ENCODE measurements at places on chromosomes 5 and 9.

DNA sequence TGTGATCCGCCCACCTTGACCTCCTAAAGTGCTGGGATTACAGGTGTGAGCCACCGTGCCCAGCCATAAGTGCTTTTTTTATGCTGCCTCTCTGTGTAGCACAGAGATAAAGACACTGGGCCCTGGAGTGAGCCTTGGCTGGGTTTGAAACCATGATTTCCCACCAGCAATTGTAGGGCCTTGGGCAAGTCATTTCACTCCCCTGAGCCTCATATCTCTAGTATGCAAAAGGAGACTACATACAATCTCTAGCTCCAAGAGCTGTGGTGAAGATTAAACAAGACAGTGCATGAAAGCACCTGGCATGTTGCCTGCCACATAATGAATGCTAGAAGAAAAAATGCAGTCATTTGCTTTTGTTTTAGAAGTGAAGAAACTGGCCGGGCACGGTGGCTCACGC lies 3.9 kb downstream of the FABP6 start:
- DNase-seq = no peak

DNA sequence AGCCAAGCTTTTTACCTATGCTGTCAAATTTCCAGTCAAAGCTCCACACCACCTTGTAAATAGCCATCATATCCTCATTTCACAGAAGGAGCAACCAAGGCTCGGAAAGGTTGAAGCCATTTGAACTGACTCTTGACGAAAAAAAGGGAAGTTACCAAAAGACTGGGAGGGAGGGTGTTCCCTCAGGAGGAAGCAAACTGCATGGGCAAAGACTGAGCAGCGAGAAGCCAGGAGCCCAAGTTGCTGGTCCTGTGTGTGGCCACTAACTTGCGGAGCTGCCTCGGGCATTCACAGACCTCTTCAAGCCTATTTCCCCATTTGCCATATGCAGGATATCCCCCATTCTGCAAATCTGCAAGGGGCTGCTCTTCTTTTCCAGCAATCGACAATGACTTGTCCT lies 37.4 kb downstream of the TTLL11 start:
- no peak for DNase-seq

DNA sequence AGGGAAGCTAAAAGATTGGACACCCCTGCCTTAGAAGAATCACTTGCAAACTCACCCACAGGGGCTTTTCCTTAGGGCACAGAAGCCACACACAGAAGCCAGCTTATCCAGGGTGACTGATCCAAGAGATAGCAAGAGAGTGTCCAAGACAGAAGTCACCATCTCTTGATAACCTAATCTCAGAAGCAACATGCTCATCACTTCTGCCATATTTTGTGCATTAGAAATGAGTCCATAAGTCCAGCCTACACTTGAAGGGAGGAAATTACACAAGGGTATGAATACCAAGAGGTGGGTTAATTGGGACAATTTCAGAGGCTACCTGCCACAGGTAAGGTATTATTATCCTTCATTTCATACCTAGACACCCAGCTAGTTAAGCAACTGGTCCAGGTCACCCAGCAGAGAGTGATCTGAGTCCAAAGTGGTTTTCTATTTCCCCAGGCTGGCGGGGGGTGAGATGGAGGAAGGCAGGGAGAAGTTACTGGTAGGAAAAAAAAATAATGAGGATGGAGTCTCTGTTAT lies 3.7 kb upstream of the ERGIC1 start:
- DNase-seq = no peak

GRCh38 chr5:158313733-158314464 lies 455.0 kb upstream of the CLINT1 start:
- DNase-seq = no peak

DNA sequence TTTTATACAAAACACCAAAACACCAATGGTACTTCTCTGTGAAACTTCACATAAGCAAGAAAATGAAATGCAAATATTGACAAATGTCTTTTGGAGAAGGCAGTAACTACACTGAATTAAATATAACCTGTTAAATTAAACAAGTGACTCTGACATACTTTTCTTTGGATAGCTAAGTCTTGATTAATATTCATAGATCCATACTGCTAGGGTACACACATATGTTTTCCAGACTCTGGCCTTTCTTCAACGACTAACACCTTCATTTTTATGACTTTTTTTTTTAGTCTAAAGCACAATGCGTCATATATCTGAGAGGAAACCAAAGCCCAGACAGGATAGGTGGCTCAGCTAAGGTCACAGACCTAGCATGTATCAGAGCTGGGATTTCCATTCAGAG lies 263.7 kb downstream of the TENT4A start:
- no peak for DNase-seq

DNA sequence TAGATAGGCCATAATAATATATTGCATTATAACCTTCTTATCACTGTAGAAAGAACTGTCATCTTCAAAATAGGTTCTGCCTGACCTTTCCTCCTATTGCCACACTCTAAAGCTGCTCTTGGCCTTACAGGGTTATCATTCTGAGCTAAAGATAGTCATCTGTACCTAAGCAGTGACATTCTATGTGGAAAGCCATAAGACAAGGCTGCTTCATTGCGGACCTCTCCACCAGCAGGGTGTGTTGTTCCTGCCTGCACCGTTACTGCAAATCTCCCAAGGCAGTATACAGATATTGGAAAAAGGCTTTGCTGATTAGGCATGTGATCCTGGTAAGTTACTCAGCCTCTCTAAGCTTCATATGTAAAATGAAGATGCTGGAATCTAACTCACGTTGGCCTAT lies 8.1 kb downstream of the ZNF622 start:
- no peak for DNase-seq

GRCh38 chr9:130681769-130682420 lies 11.7 kb upstream of the EXOSC2 start:
- DNase-seq = no peak

DNA sequence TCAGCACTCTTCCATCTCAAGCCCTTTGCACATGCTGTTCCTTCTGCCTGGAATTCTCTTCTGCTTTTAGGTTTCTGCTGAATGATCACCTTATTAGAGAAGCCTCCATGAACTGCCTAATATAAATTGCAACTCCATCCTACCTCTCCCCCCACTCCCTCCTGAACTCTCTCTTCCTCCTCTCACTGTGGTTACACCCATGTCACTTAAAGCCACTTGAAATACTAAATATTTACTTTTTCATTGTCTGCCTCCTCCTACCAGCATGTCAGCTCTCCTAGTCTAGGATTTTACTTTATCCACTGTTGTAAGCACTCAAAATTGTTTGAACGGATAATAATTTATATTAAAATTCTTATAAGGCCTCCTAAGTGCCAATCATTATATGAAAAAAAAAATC lies 43.8 kb downstream of the ACTL7B start:
- DNase-seq = no peak

GRCh38 chr5:74042959-74043358 lies 417.0 kb downstream of the ARHGEF28 start:
- no peak for DNase-seq

- peak; percentile 6 for DNase-seq
Observed at GRCh38 chr5:37723162-37723961, 116.5 kb downstream of the GDNF start.

DNA sequence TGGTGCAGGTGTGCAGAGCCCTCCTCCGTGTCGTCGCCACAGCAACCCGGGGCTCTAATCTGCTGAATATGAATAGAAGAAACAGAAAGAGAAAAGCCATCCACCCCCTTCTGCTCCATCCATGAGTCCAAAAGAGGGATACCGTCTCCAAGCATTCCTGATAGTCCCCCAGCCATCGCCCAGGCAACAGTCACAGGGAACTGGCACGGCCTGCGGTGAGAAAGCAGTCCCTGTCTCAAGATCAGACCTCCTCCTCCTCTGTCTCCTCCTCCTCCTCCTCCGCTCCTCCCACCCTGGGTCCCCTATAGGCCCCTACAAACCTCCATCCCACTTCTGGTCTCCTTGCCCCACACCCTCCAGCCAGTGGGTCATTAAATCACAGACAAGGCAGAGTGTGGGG lies 308.1 kb upstream of the MPDZ start:
- DNase-seq = no peak

GRCh38 chr5:113250341-113250953 lies 184.3 kb downstream of the TSSK1B start:
- DNase-seq = no peak

DNA sequence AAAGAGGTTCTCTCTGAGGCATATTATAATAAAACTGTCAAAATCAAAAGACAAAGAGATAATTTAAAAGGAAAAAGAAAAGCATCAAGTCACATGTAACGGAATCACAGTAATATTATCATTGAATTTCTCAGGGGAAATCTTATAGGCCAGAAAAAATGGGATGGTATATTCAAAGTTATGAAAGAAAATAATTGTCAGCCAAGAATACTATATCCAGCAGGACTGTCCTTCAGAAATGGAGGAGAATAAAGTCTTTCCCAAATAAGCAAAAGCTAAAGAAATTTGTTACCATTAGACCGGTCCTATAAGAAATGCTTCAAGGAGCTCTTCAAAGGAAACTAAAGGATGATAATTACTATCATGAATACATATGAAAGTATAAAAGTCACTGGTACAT lies 342.0 kb upstream of the GRAMD2B start:
- no peak for DNase-seq

DNA sequence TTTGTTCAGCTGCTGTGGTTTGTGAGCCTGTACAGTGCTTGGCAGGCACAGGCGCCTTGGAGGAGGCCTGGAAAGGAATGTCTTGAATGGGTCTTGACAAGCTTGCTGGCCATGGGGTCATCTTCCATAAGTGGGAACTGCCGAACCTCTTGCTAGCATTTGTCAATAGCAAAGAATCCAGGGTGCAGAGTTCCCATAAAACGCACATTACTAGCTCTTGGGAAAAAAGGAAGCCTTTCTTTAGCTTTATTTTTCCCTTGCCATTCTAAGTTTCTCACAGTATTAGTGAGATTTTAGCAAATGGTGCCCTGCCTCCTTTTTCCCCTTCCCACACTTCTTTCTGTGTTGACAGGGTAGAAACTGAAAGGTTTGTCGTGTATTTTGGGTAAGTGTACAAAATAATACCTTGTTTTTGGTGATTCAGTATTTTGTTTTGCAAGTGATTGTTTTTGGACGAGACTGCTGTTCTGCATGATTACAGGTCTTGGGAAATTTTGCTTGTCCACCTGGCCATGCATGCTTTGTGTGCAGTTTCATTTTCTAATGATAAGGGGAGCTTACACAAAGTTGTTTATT lies 82.0 kb downstream of the ADGRV1 start:
- no peak for DNase-seq

- no peak for DNase-seq
Observed at GRCh38 chr5:167244583-167244982, 1046.9 kb upstream of the WWC1 start.

DNA sequence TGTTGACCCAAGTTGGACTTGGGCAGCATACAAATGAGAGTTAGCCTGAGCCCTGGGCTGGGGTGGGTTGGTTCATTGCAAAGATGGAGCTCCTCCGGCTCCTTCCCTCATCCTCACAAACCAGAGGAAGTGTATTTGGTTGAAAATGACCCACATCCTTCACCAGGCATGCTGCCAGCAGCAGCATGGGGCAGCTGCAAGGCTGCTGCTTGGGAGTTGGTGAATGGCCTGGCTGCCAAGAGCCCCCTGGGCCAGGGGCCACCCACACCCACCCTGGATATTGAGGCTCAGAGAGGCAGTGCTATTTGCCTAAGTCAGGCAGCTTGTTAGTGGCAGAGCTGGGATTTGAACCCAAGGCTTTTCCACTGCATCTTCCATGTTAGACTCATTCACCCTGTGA lies 29.5 kb downstream of the PPARGC1B start:
- no peak for DNase-seq

DNA sequence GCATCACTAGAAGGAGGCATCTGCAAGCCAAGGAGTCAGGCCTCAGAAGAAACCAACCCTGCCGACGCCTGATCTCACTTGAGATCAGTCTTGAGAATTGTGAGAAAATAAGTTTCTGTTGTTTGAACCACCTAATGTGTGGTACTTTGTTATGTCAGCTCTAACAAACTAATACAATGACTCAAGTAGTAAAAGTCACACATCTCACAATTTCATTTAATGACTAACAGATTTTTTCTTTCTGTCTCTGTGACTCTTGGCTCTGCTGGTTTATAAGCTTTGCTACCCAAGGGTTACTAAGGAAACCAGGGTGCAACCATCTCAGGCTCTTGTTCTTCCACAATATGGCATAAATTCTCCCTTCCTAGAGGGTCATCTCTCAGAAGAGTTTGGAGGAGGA lies 315.8 kb upstream of the GRAMD2B start:
- no peak for DNase-seq

- DNase-seq = no peak
Observed at GRCh38 chr9:33464045-33464636, 9.6 kb downstream of the NOL6 start.

- no peak for DNase-seq
Observed at GRCh38 chr9:105198023-105198422, 46.4 kb upstream of the SLC44A1 start.

- DNase-seq = no peak
Observed at GRCh38 chr5:172740428-172741205, 30.4 kb downstream of the DUSP1 start.

- no peak for DNase-seq
Observed at GRCh38 chr5:126000507-126000906, 422.7 kb upstream of the GRAMD2B start.

- no peak for DNase-seq
Observed at GRCh38 chr9:93288891-93289883, 105.2 kb downstream of the WNK2 start.

GRCh38 chr9:81245254-81245956 lies 443.9 kb downstream of the TLE1 start:
- no peak for DNase-seq

GRCh38 chr9:90219548-90220118 lies 423.0 kb downstream of the DIRAS2 start:
- peak; percentile 29 for DNase-seq

GRCh38 chr9:34403554-34404380 lies 27.1 kb upstream of the MYORG start:
- DNase-seq = peak; percentile 48

DNA sequence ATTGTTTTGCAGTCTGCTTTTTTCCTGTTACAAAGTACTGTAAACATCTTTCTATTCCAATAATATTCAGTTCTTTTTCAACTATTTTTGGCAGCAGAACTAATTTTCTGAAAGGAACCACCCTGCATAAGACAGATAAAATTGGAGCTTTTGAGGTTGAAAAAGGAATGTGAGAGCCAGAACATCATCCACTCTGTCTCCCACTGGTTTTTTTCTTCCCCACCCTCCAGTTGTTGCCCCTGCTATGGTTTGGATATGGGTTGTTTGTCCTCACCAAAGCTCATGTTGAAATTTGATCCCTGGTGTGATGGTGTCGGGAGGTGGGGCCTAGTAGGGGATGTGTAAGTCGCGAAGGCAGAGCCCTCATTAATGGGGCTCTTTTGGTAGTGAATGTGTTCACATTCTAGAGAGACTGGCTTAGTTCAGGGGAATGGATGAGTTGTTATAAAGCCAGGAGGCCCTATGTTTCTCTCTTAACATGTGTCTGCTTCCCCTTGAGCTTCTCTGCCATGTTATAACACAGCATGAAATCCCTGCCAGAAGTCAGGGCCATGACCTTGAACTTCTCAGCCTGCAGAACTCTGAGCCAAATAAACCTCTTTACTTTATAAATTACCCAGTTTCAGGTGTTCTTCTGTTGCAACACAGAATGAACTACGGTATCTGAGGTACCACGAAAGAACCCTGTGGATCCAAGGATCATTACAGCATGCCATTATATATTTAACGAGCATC lies 34.8 kb upstream of the MAST4 start:
- no peak for DNase-seq
